AG04449 (cell line): ENCODE measurements at places on chromosomes 4 and X.

GRCh38 chr4:123170843-123171242 lies 225.8 kb upstream of the SPRY1 start:
- DNase-seq = no peak

DNA sequence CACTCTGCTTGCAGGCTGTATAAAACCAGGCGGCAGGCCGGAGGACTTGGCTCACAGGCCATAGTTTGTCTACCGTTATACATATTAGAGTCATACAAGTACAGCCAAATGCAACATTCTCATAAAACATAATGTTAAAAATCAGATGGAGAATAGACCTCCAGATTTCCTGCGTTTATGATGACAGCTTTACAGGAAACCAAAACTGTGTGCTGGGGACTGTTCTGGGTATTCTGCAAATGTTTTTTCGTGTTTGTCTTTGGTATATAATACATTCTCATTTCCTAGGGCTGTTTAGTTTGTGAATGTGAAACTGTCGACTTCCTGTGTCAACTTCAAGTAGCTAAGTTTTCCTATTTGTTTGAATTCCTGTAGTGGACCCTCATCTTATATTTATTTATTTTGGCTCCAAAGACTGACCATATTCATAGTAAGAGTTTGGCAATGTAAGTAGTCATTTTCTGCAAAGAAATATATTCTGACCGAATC lies 79.5 kb upstream of the FAM9C start:
- DNase-seq = peak; percentile 29

DNA sequence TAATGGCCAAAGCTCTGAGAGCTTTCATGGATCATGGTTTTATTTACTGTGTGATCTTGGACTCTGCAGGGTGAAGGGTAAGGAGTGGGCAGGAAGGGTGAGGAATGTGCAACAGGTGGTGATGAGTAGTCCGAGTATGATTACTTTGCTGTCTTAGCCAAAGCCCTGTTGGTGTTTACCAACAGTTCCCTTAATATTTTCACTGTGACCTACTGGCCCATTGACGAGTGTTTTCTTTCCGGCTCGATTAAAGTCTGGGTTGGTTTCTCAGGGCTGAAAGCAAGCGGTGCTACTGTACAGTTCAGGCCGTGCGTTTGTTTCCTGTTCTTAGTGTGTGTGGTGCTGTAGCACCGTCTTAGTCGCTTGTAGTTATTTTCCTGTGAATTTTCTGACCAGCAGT lies 2.6 kb downstream of the ARHGAP24 start:
- DNase-seq = no peak

DNA sequence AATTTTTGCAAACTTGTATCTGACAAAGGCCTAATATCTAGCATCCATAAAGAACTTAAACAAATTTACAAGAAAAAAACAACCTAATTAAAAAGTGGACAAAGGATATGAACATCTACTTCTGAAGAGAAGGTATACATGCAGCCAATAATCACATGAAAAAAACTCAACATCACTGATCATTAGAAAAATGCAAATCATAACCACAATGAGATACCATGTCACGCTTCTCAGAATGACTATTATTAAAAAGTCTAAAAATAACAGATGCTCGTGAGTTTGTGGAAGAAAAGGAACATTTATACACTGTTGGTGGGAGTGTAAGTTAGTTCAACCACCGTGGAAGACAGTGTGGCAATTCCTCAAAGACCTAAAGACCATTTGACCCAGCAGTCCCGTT lies 24.0 kb downstream of the CEP44 start:
- DNase-seq = no peak

DNA sequence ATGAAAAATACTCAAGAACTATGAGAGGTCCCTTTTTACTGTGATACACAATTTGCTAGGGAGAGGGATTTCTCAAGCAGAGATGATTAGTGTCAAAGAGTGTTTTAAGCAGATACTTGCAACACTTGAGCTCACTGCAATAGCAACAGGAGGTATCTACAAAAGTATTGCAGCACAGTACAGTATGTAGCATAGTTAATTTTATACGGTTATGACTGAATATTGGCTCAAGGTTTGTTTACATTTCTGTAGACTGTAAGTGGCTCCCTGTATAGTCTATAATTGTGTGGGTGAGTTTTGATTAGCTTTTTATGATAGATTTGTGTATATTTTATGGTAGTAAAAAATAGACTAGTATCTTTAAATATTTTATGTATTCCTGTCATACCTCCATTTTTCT lies 1177.2 kb downstream of the TECRL start:
- no peak for DNase-seq

DNA sequence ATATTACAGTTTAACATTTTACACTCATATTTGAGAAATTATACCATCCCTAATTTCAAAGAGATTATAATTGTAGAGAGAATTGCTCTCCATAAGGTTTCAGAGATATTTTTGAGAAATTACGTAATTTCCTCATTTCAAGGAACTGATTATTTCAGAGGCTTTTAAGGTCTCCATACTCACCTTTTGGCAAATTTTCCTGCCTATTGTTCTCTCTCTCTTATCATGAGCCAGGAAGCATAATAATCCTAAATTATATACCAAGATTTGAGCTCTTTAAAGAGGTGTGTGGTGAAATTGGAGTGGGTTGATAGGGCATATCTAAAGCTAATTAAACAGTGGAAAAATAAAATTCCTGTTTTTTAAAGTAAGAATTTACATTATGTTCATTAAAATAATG lies 248.9 kb upstream of the FTHL17 start:
- DNase-seq = no peak

- DNase-seq = no peak
These were observed 254.2 kb downstream of the CBR4 start for GRCh38 chr4:168755598-168756477.

DNA sequence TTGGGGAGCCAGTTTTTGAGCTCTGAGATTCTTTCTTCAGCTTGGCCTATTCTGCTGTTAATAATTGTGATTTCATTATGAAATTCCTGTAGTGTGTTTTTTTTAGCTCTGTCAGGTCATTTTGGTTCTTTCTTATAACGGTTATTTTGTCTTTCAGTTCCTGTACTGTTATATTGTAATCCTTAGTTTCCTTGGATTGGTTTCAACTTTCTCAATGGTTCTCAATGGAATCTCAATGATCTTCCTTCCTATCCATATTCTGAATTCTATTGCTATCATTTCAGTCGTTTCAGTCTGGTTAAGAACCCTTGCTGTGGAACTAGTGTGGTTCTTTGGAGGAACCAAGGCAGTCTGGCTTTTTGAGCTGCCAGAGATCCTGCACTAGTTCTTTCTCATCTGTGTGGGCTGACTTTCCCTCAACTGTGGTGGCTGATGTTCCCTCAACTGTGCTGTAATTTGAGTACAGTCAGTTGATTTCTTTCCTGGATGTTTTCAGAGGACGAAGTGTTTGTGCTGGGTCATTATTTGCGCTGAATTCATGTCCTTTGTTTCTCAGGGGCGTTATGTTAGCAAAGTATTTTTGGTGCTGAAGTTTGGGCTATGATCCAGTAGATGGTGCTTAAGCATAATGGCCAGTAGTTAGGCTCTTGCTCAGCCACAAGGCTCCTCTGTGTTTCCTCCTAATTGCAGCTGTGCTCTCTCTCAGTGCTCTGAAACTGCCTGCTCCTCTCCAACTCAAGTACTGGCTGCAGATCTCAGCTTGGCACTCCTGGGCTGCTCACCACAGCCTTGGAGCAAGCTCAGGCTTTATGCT lies 27.5 kb downstream of the ENPEP start:
- DNase-seq = no peak

DNA sequence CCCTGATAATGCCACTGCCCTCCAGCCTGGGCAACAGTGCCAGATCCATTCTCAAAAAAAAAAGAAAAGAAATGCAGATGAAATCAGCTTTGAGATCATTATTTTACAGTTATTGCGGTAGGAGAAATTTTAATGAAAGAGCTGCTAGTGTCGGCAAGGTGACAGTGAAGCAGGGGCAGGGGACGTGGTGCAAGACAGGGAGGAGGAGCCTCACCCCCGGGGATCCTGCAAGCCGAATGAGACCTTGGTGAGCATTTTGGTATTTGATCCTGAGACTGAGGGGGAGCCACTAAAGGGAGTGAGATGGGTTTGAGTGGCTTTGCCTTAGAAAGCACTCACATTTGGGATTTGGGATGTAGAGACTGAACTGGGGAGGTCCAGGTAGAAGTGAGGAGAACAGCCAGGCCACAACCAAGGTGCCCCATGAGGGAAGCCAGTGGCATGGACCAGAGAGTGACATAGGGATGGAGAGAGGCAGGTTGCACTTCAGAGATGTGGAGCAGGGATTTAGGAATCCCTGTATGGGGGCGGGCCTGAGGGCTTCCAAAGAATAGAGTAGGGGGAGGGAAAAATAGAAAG lies 23.6 kb downstream of the RBM10 start:
- no peak for DNase-seq

DNA sequence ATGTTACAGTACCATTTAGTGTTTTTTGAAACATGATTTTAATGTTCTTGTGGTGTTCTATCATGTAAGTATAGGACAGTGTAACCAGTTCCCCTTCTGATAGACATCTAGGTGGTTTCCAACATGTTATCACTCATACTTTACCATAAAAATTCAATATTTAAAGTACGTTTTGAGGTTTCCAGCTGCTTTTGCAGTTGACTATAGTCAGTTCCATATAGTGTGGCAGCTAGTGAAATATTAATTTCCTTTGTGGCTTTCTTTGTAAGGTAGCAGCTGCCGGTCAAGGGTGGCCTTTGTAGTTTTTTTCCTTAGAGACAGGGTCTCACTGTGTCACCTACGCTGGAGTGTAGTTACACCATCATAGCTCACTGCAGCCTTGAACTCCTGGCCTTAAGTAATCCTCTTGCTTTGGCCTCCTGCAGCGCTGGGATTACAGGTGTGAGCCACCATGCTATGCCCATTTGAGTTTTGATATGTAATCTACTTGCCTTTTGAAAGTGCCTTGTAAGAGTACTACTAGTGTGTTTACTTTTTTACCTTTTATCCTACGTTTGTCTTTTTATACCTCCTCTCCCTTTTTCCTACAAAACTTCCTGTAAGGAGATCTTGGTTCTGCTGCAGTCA lies 63.0 kb downstream of the ARHGAP10 start:
- no peak for DNase-seq
